ENCODE measurements at places on chromosomes 1 and 21.

DNA sequence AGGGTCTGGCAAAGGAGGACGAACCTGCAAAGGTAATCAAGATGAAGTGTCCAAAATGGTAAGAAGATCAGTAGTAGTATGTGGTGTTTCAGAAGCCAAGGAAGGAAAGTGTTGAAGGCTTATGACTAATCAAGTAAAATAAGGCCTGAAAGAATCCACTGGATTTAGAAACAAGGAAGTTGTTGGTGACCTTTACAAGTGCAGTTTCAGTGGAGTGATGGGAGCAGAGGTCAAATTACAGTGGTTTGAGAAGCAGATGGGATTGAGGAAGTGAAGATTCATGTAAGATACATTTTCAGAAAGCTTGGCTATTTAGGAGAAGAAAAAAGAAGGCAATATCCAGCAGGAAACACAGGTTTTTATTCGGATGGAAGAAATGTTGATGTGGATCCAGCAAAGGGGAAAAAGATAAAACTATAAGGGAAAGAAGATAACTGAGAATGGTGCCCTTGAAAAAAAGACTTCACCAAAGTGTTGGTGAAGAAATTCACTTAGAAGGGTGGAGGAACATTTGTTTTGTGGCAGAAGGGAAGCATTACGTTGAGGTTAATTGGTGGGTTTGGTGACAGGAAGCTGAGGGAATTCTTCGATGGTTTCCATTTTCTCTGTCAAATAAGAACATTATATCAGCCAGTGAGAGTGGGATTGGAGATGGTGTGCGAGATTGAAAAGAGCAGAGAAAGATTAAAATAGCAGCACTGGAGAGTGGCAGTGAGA lies 2.1 kb downstream of the ARMH1 start:
- no peak for DNase-seq

- DNase-seq: no peak
Observed at GRCh38 chr1:234331507-234331906, 41.7 kb upstream of the COA6 start.

GRCh38 chr1:203328714-203329122 lies 22.2 kb downstream of the FMOD start:
- no peak for DNase-seq

DNA sequence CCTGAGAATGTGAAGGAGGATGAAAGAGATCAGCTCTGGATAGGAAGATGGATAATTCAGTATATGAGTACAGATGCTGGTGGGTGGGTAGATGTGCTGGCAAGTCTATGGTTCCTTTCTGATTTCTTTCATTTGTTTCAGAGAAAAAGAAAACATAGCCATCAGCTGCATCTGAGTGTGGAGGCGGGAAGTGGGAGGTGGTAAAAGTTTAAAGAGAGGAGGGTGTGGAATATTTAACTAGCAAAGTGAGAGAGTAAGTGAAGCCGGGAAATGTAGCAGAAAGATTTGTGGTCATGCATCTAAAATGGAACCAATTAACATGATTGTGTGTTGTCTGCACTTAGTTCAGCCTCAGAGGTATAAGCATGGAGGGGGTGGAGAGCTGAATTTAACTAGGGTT lies 16.4 kb downstream of the RPE65 start:
- DNase-seq: no peak

- DNase-seq: no peak
Observed at GRCh38 chr1:237756304-237756967, 134.3 kb downstream of the ZP4 start.

- DNase-seq: no peak
Observed at GRCh38 chr1:217564833-217565232, 66.1 kb downstream of the GPATCH2 start.

DNA sequence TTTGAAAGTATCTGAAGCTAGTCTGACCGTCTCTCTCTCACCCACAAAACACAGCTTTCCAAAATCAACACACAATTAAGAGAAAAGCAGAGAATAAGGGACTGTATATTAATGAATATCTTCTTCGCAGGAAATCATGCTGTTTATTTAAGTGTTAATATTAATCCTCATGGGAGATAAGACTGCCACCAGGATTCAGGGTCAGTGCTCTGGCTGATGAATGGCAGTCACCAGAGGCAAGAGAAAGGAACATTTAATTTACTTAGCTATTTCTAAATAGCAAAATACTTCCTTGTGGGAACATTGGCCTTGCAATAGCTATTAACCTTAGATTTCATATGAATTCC lies 2.2 kb downstream of the SCYL3 start:
- DNase-seq: no peak

- no peak for DNase-seq
Observed at GRCh38 chr1:109040627-109040988, 1.3 kb downstream of the WDR47 start.

- DNase-seq: no peak
Observed at GRCh38 chr1:229124116-229124515, 146.8 kb upstream of the RAB4A start.

DNA sequence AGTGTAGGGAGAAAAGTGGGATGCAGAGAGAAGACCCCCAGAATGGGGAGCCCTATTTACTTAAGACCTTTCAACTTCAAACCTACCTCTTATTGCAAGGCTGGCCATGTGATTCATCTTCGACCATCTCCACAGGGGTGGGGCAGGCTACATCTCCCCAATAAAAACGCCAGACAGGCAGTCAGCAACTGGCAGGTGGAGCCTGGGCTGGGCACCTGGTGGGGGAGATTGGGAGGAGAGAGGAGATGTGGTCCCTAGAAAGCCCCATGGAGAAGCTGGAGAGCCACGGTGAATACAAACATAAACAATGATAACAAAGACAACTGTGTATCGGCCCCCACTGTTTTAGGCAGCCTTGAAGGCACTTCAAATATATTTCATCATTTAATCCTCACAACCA lies 336.7 kb upstream of the PROX1 start:
- DNase-seq: no peak

DNA sequence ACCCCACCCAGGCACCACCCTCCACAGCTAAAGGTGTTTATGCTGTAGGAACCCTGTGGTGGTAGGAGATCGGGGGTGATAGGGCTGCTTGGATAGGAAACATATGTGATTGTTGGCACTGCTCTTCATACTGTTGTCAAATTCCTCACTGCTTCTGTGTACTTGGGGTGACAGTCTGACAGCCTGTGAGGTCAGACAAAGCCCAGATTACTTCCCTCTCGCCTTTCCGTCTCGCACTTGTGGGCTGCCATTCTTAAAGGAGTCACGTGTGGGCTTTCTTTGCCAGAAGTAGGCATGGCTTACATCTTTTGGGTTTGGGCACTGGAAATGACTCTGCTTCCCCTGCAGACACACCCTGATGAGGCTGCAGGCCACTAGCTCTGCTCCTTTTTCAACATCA lies 363.8 kb downstream of the DISC1 start:
- DNase-seq: no peak

DNA sequence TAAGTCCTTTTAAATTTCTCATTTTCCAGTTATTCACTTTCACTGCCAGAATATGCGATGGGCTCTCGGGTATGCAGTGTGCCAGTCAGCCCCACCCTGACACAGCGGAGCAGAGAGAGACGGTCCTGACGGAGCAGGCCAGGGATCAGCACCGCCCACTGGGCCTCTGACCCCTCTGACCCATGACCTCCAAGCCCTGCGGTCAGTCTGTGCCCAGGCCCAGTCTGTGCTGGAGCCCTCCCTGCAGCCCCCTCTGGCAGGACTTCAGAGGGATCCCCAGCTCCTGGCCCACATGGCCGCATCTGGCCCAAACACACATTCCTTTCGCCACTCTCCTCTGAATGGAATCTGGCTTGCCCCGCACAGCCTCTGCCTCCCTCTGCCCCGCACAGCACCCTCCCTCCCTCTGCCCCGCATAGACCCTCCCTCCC lies 43.4 kb upstream of the COL6A2 start:
- no peak for DNase-seq

- no peak for DNase-seq
Observed at GRCh38 chr1:100532645-100533044, 5.3 kb upstream of the GPR88 start.

GRCh38 chr1:87572891-87573290 lies 244.2 kb downstream of the LMO4 start:
- DNase-seq: no peak

DNA sequence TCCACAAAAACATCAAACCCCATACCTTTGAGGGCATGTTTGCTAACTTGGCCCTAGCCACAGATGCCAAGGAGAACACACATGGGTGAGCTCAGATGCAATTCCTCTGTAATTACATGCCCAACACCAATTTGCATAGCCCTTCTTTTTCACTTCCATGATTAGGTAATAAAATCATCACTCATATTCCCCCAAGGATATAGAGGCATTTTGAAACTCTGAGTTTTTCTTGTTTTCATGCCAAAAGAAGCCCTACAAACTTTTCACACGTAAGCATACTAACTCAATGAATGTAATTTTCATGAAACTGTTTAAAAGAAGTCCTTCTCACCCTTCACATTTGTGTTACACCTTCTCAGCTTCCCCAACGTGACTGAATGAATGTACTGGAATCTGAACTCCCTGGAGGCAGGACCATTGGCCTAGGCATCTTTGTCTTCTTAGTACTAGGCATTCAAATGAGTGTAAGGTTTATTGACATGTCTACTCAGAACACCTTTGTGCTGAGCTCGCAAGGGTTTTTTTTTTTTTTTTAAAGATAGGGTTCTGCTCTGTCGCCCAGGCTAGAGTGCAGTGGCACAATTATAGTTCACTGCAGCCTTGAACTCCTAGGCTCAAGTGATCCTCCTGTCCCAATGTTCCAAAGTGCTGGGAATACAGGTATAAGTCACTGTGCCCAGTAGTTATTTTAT lies 31.0 kb downstream of the FBXO42 start:
- no peak for DNase-seq

DNA sequence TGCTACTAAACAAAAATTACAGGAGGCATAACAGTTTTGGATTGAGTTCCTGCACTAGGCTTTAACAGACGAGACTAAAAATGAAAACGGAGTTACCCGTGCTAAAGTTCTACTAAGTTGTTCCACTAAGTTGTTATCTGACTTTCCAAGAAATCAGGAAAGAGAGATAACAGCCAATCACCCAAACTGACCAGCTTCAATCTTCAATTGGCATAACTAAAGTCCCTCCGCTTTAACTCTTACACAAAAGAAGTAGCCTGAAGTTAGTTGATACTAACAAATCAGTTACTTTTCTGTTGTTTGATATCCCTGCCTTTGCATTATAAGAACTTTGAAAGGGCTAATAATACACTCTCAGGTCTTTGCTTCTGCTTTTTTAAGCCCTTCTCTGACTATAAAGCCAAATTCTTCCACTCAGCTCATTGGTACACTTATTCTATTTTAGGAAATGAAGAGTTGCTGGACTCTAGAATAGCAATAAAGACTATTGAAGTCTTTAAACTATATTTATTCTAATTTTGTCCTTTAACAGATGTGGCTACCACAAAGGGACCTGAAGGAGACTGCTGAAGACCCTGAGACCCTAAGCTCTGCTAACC lies 61.3 kb downstream of the TESK2 start:
- DNase-seq: no peak

DNA sequence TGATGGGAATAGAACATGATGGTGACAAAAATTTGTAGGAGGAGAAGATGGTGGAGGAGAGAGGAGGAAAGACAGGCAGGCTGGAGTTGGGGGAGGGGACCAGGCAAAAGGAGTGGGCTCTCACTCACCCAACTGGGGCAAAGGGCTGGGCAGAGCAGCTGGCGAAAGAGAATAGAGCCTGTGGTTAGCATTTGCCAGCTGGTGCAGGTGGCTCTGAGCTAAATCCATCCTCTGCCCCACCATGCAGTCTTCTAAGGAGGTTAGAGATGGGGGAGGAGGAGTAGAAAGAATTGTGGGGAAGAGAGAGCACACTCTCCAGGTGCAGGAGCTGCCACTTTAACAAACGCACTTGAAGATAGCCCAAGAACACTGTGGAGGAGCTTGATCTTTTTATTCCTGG lies 27.6 kb upstream of the SLAMF1 start:
- DNase-seq: no peak

- no peak for DNase-seq
Observed at GRCh38 chr1:159937054-159937750, 8.2 kb downstream of the IGSF9 start.

DNA sequence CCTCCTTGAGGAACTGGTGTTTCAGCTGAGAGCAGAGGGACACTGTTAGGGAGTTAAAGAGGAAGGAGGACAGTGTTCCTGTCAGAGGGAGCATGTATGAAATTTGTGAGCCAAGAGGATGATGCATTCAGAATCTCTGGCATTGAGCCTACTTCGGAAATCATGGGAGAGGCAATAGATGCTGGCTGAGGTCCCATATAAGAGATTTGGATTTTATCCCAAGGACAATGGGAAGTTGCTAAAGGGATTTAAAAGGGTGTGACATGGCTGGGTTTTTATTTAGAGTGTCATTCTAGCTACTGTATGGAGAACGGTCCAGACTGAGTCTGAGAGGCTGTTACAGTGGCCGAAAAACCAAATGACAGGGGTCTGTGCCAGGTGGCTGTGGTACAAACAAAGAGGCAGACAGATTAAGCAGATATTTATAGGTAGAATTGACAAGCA lies 403.2 kb upstream of the B3GALT2 start:
- DNase-seq: no peak

- DNase-seq: no peak
Observed at GRCh38 chr1:2943686-2944260, 77.5 kb upstream of the ACTRT2 start.

DNA sequence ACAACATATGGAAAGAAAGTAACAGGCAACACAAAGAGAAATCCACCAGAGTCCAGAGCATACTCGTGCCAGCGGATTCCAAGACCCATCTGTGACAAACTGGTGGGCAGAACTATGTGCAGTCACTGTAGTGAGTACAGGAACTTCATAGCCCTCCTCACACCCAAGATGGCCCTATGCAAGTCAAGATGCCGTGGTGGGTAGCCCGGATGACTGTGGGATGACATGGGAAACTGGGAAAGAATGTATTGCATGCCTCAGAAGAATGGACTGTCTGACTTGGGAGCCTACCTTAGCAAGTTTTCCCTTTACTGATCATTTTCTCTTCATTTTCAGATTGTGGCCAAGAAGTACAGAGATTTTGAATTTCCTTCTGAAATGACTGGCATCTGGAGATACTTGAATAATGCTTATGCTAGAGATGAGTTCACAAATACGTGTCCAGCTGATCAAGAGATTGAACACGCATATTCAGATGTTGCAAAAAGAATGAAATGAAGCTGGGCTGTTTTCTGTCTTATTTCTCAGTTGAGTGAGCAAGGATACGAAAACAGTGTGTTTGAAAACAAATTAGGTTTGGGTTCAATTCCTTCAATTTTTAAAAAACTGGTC lies 47.3 kb downstream of the CLIC6 start:
- no peak for DNase-seq

- no peak for DNase-seq
Observed at GRCh38 chr1:218735436-218736032, 390.4 kb downstream of the TGFB2 start.

GRCh38 chr1:216549796-216550195 lies 126.5 kb upstream of the USH2A start:
- DNase-seq: no peak

- DNase-seq: no peak
Observed at GRCh38 chr1:11156963-11157362, 32.2 kb upstream of the ANGPTL7 start.
